Stimulated activated CD4-positive, alpha-beta T cell treated with anti-CD3 and anti-CD28 coated beads, Interleukin-15, amount 100 ng/mL, for 1 hour (primary cell): ENCODE measurements at places on chromosomes 1 and 21.

DNA sequence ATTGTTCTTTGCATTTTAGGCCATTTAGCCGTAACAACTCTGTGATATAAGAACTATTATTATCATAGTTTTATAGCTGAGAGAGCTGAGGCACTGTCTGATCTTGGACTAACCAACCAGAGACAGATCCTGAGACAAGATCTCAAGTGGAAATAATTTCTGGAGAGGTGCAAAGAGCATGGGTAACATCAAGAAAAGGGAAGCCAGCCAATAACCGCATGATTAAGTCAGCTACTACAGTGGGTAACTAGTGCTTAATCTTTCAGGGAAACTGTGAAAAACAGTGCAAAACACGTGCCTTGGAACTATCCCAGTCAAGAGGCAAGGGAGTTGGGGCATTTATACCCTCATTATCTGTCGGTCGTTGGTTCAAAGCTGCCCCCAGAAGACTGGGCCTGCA, 105.8 kb downstream of the OMA1 start:
- DNase-seq, result no peak

- no peak for DNase-seq
Measured at GRCh38 chr21:25169370-25169769, 437.9 kb downstream of the MRPL39 start.

GRCh38 chr1:147598621-147599361, 57.5 kb downstream of the BCL9 start:
- DNase-seq, result peak; percentile 24

GRCh38 chr1:171075041-171075440, 15.7 kb upstream of the FMO3 start:
- no peak for DNase-seq

GRCh38 chr1:169529068-169529642, 43.4 kb upstream of the SLC19A2 start:
- no peak for DNase-seq

GRCh38 chr1:115748401-115749150, 19.9 kb downstream of the CASQ2 start:
- DNase-seq, result no peak

- no peak for DNase-seq
Measured at GRCh38 chr1:59499943-59500569, 203.2 kb downstream of the FGGY start.

- no peak for DNase-seq
Measured at GRCh38 chr1:107538502-107538901, 397.7 kb downstream of the NTNG1 start.

GRCh38 chr1:25914074-25914995, 8.1 kb upstream of the STMN1 start:
- DNase-seq, result no peak

- DNase-seq, result no peak
Measured at GRCh38 chr1:24737368-24738117, 7.7 kb upstream of the CLIC4 start.

DNA sequence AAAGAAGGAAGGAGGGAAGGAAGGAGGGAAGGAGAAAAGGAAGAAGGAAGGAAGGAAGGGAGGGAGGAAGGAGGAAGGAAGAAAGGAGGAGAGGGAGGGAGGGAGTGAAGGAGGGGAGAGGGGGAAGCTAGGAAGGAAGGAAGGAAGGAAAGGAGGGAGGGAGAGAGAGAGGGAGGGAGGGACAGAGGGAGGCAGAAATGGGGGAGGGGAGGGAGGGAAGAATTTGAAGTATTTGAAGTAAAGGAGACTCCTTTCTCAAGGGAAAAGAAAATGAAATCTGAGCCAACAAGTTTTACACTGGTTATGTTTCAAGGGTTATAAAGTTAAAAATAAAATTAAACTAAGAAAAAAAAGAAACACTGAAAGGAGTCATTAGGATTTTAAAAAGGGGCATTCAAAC, 431.4 kb downstream of the BRINP3 start:
- DNase-seq, result no peak

- no peak for DNase-seq
Measured at GRCh38 chr1:8660411-8660828, 157.0 kb downstream of the RERE start.

DNA sequence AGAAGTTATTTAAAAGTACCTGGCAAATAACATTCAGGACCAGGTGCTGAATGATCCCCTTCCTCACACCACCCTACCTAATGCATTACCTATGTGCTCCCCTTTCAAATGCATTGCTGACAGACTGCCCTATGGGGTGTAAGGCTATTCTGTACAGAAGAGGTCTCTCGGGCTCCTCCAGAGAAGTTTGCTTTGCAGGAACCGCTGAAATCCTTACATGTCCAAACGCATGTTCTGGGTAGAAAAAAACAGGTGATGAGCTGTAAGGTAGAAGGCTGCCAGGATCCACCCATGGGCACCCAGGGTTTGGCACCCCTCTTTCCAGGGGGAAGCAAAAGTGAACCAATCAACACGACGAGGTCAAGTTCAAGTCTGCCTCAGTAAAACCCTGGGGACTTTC, 58.3 kb upstream of the TARBP1 start:
- DNase-seq, result no peak

GRCh38 chr1:91440847-91441246, 36.2 kb upstream of the HFM1 start:
- DNase-seq, result no peak

GRCh38 chr1:25895365-25895990, 10.7 kb downstream of the STMN1 start:
- DNase-seq, result peak; percentile 83

DNA sequence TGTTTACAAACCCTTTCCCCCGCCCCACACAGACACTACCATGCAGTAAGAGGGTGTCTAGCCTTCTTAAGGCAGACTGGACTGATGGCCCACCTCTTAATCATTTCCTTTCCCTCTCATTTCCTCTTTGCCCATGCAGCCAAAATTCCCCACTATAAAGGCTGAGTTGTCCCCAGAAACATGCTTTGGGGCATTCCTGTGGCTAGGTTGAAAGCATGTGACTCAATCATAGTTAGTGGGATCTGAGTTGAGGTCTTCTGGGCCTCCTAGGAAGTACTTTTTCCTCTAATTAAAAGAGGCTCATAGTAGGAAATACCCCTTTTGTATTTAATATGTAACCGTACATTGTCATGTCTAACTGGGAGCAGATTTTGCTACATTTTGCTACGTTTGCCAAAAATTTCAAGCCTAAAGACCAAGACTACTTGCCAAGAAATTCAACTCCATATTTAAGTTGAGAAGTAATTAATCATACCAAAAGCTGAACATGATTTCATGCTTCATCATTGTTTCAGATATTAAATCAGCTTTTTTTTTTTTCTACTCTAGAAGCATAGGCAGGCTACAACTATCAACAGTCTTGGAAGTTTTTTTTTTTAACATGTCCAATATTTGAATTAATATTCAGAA, 174.7 kb downstream of the ADGRL4 start:
- DNase-seq, result no peak

DNA sequence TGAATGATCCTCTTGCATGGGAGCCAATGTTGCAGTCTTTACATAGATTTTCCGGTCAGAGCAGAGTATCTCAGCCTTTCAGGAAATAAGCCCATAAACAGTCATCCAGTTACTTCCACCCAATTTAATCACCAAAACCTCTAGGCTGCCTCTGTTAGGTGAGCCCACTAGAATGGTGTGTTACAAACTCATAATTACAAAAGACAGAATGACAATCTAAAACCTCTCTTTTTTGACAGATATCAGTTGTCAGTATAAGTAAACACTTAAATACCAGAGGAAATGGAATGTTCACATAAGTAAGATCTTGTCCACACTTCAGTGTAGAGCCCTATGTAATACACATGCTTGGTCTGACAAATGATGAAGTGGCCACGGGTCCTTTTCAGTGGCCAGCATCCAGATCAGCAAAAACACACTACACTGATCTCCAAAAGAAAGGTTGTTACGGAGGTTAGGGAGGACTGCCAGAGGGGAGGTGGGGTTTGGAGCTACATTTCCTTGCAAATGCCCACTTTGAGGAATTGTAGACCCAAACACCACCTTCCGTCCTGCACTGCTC, 71.3 kb upstream of the FBXO28 start:
- no peak for DNase-seq

- no peak for DNase-seq
Measured at GRCh38 chr1:205208811-205209210, 2.7 kb downstream of the DSTYK start.

- no peak for DNase-seq
Measured at GRCh38 chr1:219900201-219900600, 28.2 kb downstream of the SLC30A10 start.

- DNase-seq, result no peak
Measured at GRCh38 chr21:45341779-45342178, 54.1 kb upstream of the POFUT2 start.

DNA sequence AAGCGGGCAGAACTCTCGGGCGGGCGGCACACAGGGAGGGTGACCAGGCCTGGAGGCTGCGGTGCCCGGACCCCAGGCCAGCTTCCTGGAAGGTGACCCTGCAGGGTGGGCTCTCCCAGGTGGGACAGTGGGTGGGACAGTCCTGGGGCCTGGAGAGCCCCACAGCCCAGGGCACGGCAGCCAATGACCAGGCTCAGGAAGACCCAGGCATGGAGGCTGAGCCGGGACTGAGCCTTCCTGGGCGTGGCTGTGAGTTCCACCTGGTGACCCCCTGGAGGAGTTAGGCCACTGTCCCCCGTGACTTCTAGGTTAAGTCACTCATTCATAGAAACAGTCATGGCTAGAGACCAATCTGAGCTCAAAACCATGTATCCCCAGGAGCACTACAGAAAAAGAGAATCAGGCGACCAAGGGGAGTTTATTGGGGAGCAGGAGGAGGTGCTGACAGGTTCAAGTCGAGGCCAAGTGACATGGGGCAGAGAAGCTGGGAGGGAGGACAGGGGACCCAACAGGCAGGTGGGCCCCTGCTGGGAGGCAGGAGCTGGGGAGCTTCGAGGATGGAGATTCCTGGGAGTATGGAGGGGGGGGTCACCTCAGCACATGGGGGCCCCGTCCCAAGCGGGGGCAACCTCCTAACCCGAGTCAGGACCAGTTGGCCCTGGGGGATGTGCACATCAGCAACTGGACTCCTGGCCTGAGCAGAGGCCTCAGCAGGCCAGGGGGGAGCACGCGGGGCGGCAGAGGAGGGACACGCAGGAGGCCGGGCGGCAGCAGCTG, 1.2 kb downstream of the KRTAP10-5 start:
- no peak for DNase-seq

DNA sequence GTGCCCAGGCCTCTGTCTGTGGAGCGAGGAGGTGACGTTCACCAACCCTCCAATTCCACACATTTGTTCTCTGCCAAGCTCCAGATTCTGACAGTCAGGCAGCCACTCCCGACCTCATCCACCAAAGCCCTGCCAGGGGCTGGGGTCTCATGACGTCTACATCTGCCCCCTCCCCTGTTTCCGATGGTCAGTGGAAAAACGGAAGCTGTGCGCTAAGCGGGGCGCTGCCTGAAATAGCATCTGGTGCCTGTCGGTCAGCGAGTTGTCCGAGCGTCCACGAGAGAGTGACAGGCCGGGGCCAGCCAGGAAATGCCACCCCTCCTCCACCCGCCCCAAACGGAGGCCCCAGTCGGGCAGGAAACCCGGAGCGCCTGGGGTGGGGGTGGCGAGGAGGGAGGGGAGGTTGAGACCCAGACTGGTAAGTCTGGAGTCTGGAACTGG, 3.2 kb upstream of the TAL1 start:
- DNase-seq, result no peak

GRCh38 chr1:39490596-39491145, 765 bp upstream of the BMP8A start:
- DNase-seq, result no peak

DNA sequence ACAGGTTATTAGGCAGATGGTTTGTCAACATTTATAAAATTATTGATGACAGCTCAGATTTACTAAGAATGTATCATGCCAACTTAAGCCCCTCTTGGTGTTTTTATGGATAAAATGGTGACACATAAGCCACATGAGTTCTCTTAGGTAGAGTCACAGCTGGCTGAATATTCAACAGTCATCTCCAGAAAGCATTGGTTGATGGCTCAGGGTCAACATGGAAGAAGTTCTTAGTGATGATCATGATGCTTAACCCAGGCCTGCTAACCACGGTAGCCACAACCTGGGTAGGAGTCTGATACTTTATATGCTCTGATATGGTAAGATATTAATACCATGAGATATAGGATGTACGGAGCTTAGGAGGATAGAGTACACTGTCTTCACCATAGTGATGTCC, 46.4 kb upstream of the SIPA1L2 start:
- no peak for DNase-seq

DNA sequence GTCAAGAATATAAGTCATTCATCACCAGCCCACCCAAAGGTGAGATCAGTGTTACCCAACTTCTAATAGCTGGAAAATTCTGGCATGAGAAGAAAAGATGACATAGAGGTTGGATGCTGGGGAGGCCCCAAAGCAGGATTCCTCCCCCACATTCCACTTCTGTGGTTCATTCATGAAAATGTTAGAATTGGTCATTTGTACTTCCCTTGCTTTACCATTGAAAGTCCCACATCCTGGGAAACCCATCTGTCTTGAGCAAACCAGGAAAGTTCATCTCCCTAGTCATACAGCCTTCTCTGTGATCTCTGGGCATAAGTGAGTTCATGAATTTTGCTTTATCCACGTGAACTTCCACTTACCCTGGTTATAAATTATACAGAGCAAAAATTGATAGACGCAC, 66.8 kb downstream of the SERINC2 start:
- DNase-seq, result no peak

DNA sequence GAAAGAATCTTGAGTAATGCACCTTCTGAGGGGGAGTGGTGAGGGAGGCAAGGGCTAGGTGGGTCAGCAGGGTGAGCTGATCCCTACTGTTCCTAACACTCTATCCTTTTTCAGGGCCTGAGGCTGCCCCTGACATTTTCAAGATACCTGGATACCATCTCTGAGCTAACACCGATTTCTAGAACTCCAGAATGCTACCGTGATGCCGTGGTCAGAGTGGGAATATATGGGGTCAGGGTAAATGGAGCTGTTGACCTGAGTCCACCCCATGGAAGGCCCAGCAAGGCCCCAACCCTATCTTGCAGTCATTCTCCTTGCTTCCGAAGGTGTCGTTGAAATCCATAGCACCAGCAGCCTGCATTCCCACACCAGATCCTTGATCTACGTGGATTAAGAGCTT, 18.0 kb upstream of the PTPRF start:
- no peak for DNase-seq

GRCh38 chr1:245874942-245875580, 632.0 kb downstream of the SMYD3 start:
- no peak for DNase-seq

DNA sequence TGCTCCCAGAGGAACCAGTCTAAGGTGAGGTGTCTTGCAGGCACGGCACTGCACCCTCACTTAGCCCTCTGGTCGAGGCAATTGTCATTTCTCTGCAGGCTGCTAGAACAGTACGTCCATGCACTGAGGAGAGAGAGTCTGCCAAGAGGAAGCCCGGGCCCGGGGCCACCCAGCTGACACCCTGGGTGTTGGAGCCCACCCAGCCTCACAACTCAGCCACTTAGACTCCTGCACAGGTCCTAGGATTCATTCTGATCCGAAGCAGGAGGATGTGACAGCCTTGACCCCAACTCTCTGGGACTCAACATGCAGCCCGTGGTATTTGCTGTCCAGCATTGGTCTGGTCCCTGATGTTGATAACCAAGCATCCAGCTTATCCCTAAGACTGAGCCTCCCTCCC, 111.9 kb downstream of the ADSS2 start:
- no peak for DNase-seq
